ENCODE measurements at places on chromosomes 6 and 20.

GRCh38 chr20:64200740-64201139 lies 36.5 kb downstream of the MYT1 start:
- no peak for DNase-seq

GRCh38 chr20:42502591-42502990 lies 687.1 kb downstream of the PTPRT start:
- no peak for DNase-seq

GRCh38 chr6:159508931-159509330 lies 184.1 kb downstream of the SOD2 start:
- no peak for DNase-seq

- no peak for DNase-seq
These were observed 252.3 kb downstream of the NKAIN2 start for GRCh38 chr6:124055963-124056362.

DNA sequence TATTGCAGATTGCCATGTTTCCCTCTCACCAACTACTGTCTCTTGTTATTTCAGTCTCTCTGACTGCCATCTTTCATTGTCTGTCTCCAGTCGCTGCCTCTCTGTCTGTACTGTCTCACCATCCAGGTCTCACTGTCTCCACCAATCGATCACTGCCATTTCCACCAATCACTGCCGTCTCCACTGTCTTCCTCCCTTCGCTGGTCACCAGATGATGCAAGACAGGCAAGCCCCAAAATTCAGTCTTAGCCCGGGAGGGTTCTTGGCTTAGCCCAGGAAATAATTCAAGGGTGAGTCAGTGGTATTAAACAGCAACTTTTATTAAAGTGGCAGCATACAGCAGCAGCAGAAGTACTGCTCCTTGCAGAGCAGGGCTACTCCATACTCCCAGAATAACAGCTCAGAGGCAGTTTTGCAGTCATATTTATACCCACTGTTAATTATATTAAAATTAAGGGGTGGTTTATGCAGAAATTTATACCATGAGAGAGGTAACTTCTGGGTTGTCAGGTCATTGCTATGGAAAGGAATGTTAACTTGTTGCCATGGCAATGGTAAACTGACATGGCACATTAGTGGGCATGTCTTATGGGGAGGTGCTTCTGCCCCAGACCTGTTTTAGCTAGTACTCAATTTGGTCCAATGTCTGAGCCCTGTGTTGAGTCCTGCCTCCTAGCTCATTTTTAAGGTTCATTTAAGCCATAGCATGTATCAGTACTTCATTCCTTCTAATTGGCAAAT lies 23.0 kb upstream of the ECHDC1 start:
- no peak for DNase-seq

DNA sequence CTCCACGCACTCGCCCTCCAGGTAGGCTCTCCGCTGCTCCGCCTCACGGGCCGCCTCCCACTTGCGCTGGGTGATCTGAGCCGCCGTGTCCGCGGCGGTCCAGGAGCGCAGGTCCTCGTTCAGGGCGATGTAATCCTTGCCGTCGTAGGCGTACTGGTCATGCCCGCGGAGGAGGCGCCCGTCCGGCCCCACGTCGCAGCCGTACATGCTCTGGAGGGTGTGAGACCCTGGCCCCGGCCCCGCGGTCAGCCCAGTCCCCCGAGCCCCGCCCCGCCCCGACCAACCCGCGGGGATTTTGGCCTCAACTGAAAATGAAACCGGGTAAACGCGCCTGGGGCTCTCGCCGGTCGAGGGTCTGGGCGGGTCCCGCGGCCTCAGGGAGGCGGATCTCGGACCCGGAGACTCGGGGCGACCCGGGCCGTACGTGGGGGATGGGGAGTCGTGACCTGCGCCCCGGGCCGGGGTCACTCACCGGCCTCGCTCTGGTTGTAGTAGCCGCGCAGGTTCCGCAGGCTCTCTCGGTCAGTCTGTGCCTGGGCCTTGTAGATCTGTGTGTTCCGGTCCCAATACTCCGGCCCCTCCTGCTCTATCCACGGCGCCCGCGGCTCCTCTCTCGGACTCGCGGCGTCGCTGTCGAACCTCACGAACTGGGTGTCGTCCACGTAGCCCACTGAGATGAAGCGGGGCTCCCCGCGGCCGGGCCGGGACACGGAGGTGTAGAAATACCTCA lies 598 bp downstream of the HLA-B start:
- DNase-seq, result no peak

DNA sequence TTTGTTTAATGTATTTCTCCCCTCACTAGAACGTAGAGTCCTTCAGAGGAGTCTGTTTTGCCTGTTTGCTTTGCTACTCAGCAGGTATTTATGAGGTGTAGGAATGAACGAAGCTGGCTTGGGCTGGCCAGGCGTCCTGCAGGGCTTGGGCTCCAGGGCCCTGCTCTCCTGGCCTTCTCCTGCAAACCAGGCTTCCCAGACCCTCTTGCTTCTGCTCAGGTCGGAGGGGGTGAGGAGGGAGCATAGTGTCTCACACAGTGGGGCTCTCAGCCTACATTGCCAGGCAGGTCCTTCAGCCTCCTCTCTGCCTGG lies 24.6 kb upstream of the MLN start:
- no peak for DNase-seq

GRCh38 chr20:33370291-33370690 lies 31.0 kb downstream of the CDK5RAP1 start:
- DNase-seq, result no peak

GRCh38 chr6:69887714-69888345 lies 21.5 kb downstream of the COL19A1 start:
- no peak for DNase-seq

- DNase-seq, result no peak
These were observed 28.7 kb downstream of the ANKS1A start for GRCh38 chr6:34917626-34918285.

- DNase-seq, result peak; percentile 67
These were observed 35.7 kb upstream of the ID1 start for GRCh38 chr20:31569163-31570020.

GRCh38 chr6:54106727-54107126 lies 4.5 kb upstream of the MLIP start:
- DNase-seq, result no peak

DNA sequence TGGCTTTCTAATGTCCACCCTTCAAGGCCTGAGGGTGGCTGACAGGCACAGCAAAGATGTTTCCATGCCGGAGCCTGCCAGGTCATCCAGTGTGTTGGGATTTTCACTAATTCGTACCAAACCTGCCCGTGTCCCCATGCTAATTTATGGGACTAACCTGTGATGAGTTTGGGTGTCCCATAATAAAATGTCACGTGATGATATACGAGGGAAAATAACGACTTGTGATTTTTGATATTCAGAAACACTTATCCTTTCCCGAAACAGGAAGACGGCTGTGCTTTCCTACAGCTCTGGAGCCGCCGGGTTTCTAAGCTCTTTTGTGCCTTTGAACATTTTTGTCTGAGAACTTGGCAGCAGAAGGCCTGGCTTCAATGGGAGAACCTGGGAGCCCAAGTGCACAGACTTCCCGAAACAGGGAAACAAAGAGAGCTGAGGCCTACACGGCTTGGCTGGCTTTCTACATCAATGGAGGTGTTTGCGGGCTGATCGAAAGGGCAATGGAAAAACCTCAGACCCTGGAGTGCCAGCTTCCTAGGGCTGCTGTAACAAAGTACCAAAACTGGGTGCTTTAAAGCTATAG lies 171.9 kb upstream of the JARID2 start:
- DNase-seq, result no peak

DNA sequence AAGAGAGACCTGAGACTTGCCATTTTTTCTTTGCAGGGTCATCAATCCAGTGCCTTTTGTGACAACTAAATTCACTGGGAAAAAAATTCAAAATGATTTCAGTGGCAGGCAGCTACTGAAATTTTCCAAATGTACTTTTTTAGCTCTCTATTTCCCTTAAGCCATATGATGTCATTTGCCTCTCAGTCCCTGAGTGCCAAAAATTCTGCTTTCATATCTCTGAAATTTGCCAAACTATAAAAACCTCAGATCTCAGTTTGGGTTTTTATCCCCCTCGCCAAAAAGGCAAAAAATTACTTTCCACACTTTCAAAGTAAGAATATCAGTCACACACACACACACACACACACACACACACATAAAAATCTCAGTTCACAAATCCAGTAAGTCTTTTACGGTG lies 651.3 kb upstream of the ARID1B start:
- DNase-seq, result no peak

- no peak for DNase-seq
These were observed 615.5 kb upstream of the AGPAT4 start for GRCh38 chr6:161889324-161889723.

- no peak for DNase-seq
These were observed 36.8 kb upstream of the RNF24 start for GRCh38 chr20:4052139-4052480.

DNA sequence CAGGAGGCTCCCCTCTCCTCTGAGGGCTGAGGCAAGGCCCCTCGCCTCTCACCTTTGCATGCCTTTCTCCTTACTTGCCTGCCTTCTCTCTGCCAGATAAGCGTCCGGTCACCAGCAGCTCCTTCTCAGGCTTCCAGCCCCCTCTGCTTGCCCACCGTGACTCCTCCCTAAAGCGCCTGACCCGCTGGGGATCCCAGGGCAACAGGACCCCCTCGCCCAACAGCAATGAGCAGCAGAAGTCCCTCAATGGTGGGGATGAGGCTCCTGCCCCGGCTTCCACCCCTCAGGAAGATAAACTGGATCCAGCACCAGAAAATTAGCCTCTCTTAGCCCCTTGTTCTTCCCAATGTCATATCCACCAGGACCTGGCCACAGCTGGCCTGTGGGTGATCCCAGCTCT lies 21.3 kb upstream of the PPARD start:
- no peak for DNase-seq

- no peak for DNase-seq
These were observed 30.6 kb downstream of the MOCS1 start for GRCh38 chr6:39903656-39904055.

DNA sequence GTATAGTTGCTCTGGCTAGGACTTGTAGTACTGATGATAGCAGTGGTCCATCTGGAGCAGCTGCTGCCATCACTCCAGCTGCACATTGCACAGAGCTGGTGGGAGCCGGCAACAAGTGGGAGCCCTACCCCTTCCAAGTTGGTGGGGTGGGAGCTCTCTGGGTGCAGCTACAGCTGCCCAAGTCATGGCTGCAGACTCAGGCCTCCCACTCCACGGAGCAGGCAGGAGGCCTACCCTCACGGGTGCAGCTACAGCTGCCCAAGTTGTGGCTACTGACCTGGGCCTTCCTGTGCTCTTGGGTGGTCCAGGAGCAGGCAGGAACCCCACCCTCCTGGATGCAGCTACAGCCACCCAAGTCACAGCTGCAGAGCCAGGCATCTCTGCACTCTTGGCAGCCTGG lies 32.1 kb upstream of the ASIP start:
- DNase-seq, result no peak

- no peak for DNase-seq
These were observed 75.4 kb upstream of the TMEM244 start for GRCh38 chr6:129936329-129937165.

DNA sequence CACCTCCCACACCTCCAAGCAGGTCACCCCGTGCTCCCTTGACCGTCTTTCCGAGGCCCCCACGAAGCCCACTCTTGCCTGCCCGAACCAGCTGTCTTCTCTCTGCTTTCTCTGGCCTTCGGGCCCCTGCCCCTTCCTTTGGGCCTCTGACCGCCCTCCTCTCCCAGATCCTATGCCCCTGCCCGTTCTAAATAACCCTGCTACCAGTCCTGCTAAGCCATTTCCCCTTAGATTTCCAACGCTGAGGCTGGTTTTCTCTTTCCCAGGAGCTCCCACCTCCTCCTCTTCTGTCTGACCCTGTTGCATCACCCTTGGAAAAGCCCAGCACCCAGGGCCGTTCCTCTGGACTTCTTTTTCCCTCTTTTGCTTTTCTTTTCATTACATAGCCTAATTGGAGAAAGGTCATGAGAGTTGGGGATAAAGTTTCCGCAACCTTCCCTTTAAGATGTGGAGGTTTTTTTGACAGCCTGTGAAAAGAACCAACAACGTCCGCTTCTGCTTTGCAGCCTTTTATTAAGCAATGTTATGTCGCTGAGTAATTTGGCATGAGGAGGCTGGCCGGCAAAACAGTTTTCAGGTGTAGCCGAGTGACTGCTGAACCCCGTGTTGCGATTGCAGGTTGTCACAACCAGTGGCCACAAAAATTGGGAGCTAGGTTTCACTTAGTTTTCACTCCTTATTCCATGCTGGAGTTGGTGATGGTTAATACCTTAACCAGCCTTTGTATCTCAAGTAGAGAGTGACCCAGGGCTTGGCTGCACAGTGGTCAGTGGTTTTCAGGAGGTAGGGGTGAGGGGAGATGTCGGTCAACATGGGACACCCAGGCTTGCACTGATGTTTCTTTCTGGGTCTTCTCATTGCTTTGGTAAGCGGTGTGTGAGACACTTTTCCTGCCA lies 970 bp downstream of the BLTP3A start:
- DNase-seq, result no peak

GRCh38 chr20:40753472-40753871 lies 64.4 kb upstream of the MAFB start:
- DNase-seq, result no peak

GRCh38 chr6:37024656-37025337 lies 19.3 kb downstream of the FGD2 start:
- DNase-seq, result no peak

GRCh38 chr6:98927534-98927933 lies 20.2 kb downstream of the FBXL4 start:
- DNase-seq, result no peak

DNA sequence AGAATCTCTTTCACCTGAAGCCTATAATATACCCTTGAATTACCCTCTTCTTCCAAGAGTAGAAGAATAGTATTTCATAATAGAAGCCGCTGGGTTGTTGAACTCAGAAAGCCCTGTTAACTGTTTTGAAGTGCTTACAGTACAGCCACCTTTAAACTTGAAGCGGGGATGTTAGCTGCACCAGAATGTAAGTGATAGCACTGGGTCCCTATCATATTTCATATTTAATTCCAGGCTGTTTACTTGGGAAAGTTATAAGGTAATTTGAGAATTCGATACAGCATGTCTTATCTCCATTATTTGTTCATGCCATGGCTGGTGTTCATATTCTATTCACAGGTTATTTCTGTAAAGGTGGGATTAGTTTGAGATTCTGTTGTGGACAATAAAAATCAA lies 63.5 kb upstream of the VSTM2L start:
- DNase-seq, result no peak

- DNase-seq, result no peak
These were observed 269.6 kb downstream of the GRIK2 start for GRCh38 chr6:101663100-101663499.

DNA sequence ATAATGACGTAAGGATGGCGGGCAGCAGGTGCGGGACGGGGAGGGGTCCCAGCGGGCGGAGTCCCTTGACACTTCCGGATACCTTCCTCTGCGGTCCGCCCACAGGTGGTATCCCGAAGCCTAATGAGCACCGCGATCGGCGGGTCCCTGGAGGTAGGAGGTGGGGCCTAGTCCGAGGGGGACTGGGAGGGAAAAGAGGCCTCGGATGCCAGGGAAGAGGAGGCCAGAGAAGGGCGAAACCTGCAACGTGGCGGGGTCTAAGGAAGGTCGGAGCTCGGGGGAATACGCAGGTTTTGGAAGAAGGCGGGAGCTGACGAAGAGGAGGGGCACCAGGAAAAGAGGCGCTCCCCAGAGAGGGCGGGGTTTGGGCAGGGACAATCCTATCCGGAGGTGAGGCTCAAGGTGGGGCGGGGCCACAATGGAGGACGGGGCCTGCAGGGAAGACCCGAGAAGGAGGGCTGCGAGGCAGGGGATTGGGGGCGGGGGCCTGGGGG lies 3.7 kb downstream of the PRSS16 start:
- no peak for DNase-seq
